Activated CD4-positive, alpha-beta T cell treated with anti-CD3 and anti-CD28 coated beads, Interleukin-2, amount 50 U/mL, for 1 hour (primary cell): ENCODE measurements at places on chromosomes 5 and 9.

DNA sequence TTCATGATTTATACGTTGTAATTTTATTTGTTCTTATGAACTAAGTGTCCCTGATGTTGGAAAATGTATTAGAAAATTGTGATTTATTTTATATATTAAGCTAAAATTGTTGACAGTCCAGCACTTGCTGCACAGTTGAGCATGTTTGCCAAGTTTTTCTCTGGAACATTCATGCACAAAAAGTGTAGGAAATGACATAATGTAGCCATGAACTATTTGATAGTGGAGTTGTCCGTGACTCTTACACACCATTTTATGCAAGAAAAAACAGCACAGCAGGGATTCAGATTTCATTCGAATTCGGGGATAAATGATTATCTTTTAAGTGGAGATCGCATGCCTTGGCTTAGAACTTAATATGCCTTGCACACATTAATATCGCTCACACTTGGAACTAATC is 708.6 kb upstream of the WWC1 start:
- DNase-seq: no peak

GRCh38 chr9:5425006-5425628 is 12.6 kb downstream of the PLGRKT start:
- no peak for DNase-seq

DNA sequence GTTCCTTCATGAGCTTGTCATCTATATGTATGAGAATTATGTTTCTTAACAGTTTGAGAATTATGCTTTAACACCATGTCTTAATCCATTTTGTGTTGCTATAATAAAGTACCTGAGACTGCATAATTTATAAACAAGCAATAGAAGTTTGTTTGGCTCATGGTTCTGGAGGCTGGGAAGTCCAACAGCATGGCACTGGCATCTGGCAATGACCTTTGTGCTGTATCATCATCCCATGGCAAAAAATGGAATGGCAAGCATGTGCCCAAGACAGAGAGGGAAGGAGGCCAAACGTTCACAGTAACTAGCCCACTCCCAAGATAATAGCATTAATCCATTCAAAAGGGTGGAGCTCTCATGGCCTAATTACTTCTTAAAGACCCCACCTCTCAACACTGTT is 67.6 kb downstream of the MTX3 start:
- DNase-seq: no peak

DNA sequence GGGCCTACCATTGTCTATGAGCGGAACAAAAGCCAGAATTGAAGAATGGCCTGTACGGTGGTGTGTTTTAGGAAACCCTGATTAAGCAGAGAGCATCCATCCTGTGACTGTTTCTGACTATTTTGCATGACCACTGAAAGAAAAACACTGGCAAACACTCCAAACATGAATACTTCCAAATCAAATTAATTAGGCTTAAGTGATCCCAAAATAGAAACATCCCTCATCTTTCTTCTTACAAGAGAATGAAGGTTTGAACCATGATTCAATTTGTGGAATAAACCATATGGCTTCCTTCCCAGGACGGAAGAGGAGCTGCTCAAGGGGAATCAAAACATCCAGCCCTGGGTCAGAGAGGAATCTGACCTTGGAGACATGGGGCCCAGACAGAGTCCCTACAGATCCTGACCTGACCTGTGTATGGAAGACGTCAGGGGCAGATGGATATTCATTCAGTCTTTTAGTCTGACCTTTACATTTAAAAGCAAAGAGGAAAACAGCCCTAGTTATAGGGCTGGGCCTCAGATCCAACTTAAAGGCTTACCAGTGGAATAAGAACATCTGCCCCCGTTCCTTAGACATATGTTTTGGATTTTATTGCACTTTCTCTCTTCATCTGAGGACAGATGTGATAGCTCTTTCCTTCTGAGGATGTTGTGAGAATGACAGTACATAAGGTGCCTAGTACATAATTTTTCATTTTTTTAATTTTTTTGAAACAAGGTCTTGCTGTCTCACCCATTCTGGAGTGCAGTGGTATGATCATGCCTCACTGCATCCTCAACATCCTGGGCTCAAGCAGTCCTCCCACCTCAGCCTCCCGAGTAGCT is 17.6 kb upstream of the RECK start:
- no peak for DNase-seq

- DNase-seq: no peak
Measured at GRCh38 chr5:96565582-96566265, 96.5 kb upstream of the CAST start.

DNA sequence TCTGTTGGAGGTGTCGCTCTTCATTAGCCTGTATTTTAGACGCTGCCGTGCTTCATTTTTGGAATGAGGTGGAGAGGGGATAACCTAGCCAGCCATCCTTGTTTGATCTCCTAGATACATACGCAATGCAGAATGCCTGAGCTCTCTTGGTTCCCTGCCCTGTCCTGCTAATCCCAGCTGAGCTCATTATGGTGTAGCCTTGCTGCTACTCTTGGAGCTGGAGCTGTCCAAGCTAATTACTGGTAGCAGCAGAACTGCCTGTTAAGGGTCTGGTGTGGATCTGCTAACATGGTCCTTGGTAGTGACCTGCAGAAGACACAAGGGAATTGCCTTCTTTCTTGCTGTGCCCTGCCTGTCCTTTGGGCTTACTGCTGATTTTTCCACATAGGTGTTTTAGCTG is 207.9 kb downstream of the CNTLN start:
- no peak for DNase-seq

GRCh38 chr5:83590966-83591365 is 119.4 kb downstream of the VCAN start:
- no peak for DNase-seq

DNA sequence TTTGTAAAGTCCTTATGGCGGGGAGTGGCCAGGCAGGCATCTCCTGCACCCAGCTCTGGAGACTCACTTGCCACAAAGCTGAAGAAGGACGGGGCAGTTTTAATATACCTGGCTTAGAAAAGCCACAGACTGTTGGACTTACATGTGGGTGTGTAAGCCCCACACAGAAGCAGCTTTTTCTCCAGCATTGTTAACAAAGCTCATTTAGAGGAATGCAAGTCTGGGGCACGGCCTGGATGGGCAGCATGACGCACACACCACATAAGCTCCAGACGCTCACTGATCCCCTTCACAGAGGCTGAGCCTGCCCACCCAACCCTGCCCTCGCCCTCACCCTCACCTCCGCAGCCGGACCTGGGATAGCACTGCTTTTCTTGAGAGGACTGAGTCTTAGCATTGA is 58.0 kb upstream of the PDE8B start:
- no peak for DNase-seq

DNA sequence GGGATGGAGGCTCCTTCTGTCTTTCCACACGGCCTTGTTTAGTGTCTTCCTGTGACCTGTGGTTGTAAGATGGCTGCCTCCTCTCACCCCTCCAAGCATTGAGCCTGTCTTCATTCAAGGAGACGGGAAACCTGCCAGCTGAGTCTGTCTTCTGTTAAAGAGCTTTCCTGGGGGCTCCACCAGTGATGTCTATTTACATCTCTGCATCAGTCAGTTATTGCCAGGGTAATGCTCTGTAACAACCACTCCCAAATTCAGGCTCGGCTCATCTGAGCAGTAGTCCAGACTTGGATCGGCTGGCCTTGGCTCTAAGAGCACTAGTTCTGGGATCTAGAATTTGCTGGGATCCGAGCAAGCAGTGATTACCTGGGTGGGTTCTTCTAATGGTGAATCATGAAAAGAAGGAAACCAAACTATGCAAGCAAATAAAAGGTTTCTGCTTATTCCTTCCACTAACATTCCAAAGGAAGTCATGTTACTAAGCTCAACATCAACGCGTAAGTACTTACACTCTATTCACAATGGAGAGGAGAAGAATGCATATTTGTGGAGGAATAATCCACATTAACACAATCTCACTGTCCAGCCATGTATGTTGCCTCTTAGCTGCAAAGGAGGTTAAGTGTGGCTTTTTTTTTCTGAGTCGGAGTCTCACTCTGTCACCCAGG is 61.7 kb downstream of the GALNT12 start:
- DNase-seq: no peak

GRCh38 chr5:146338774-146339714 is at the start of gene POU4F3:
Gene POU4F3, plus strand, starts transcription at chr5:146338839. Its CDS starts 274 bp downstream, at chr5:146339113.
- no peak for DNase-seq

DNA sequence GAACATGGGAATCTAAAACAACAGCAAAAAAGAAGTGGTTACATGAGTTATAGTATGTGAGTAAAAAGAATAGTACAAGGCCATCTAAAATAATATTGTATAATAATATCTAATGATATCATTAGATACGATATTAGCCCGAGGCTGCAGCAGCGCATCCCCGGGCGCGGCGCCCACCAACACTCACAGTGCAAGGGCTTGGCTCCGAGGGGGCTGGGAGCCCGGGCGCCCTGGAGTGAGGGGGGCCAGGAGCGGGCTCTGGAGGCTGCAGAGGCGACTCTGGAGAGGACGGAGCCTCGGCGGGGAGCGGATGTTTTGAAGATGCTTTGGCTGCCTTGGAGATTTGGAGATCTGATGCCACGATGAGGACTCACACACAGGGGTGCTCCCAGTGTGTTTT is 68.1 kb upstream of the TMEM252 start:
- DNase-seq: no peak

DNA sequence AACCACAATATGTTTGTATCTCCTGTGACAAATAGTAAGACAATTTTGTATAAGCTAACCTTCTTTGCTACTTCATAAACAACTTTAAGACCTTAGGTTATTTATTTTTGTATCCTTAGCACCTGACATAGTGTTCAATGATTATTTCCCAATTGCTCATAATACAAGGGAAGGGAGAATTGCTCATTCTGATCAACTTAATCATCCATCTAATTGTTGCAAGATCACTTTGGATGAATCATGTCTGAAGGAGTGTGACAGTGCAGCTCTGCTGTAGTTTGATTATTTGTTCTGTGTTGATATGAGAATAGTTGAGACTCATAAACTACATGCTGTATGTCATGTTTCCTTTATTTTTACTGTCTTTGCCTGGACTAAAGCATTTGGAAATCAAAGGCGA is 721.3 kb upstream of the SEMA6A start:
- no peak for DNase-seq

- DNase-seq: no peak
Measured at GRCh38 chr5:60173667-60174066, 280.1 kb upstream of the PDE4D start.

DNA sequence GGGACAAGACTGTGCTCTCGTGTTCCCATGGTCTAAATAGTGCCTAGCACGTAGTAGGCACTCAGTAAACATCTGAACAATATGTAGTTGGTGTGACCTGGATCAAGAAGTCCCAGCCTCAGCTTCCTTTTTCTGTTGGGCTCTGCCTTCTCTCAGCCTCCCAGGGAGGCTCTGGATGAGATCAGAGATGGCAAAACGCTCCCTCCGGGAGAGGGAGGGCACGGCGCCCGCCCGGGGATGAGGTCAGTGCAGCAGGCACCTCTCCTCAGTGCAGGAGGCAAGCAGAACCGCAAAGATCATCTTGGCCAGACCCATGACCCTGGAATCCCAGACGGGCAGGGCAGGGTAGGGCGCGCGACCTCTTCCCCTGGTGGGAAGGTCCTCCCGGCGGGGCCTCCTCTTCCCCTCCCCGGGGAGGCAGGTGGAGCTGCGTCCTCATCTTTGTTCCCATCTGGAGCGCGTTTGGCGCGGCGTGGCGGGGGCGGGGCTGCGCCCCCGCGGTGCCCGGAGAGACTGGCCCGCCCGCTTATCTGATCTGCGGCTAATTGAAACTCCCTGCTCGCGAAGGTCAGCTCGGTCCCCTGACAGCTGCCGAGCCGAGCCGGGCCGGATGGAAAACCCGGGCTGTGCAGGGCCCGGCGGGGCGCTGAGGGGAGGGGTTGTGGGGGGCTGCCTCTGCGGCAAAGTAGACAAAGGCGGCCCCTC is 60.9 kb downstream of the CXXC5 start:
- no peak for DNase-seq

GRCh38 chr9:90741036-90741435 is 60.6 kb upstream of the SYK start:
- DNase-seq: no peak

DNA sequence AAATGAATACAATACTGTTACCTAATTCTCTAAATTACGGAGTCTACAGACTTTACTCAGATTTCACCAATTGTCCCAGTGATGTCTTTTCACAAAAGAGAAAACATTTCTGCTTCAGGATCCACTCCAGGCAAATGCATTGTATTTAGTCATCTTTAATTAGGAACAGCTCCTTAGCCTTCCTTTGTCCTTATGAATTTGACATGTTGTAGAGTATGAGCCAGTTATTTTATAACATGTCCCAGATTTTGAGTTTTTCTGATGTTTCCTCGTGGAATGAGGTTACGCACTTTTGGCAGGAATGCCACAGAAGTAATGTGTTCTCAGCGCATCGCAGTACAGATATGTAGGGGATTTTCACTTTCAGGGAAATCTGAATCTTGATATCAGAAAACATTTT is 10.5 kb downstream of the HABP4 start:
- DNase-seq: no peak

DNA sequence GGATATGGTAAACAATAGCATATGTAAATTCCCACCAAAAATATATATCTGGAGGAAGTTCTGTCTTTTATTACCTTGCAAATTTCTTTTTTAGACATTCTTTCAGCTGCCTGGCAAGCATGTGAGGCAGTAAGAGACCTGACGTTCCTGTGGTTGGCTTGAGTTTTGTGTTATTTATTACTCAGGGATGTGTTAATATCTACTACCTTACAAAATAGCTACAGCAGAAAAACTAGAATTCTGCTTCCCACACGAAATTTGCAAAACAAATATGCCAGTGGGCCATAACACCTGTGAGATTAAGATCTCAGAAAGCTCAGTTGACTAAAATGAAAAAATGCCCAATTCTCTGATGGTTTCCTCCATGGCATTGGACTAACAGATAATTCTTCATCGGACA is 274.2 kb downstream of the TMEM167A start:
- DNase-seq: no peak

DNA sequence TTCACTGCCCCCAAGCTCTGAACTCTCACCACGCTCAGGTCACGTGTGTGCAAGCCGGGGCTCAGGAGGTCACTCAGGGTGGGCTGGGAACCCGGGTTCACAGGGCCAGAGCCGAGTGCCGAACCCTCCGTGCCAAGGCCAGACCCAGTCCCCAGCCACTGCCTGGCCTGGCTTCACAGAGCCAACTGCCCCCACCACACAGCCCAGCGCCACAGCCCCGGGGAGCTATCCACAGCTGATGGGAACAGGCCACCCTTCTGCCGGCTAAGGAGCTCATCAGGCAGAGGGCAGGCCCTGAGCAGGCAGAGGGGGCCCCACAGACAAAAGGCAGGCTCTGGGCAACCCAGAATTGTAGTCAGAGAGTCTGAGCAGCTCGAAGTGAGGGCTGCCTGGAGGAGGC is 117.0 kb downstream of the VAV2 start:
- no peak for DNase-seq

- no peak for DNase-seq
Measured at GRCh38 chr5:86878250-86878649, 260.5 kb downstream of the COX7C start.

GRCh38 chr9:113868501-113868900 is 7.6 kb upstream of the ZNF618 start:
- no peak for DNase-seq

DNA sequence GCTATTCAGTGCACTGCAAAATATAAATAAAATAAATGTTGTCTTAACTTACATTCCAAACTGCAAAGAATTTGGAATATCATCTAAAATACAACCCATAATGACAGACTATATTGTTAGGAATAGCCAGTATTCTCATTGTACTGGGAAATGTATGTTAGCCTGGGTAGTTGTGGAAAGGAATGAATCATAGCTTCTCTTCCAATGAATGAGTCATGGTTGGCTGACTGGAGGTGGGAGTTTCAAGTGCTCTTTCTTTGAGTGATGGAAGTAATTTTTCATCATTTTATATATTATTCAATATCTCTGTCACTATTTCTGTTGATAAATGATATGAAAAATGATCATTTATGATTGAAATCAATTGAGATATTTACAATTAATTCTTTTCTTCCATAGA is 158.6 kb upstream of the ARRDC3 start:
- DNase-seq: no peak

- no peak for DNase-seq
Measured at GRCh38 chr9:4098031-4098430, 201.8 kb downstream of the GLIS3 start.
